Stimulated activated CD8-positive, alpha-beta memory T cell treated with anti-CD3 and anti-CD28 coated beads, Interleukin-2, amount 100 ng/mL, for 48 hours (primary cell): ENCODE measurements at places on chromosomes 5 and 9.

- DNase-seq, result no peak
Observed at GRCh38 chr5:164672931-164673694, 1167.7 kb downstream of the MAT2B start.

DNA sequence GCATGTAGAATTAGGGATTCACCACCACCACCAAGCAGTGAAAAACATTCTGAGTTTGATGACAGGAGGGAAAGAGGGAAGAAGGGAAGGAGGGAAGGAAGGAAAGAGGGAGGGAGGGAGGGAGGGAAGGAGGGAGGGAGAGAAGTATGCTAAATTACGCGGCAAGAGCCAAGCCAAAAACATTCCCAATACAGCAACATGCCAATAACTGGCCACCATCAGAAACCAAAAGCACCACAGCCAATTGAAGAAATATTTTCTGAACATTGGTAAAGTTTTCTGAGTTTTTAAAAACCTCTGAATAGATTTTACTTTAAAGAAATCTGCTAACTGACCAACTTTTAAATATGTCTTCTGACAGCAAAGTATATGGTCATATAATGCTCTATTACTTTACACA lies 36.0 kb downstream of the FNIP1 start:
- DNase-seq, result no peak

DNA sequence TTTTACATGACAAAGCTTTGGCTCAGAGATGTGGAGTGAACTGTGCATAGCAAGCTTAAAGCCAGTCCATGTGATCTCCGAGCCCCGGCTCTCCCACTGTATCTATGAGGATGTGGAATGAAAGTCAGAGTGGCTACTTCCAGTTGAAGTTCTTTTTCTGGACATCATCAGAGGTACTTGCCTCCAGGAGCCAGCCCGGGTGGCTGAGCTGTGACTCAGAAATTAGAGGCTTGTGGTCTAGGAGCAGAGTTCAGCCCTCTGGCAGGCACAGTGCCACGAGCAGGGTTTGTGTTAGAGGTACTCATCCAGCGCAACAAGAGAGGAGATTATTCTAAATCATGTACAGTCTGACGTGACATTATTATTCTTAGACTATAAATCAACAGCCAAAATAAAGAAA lies 322.5 kb downstream of the CDK5RAP2 start:
- no peak for DNase-seq

DNA sequence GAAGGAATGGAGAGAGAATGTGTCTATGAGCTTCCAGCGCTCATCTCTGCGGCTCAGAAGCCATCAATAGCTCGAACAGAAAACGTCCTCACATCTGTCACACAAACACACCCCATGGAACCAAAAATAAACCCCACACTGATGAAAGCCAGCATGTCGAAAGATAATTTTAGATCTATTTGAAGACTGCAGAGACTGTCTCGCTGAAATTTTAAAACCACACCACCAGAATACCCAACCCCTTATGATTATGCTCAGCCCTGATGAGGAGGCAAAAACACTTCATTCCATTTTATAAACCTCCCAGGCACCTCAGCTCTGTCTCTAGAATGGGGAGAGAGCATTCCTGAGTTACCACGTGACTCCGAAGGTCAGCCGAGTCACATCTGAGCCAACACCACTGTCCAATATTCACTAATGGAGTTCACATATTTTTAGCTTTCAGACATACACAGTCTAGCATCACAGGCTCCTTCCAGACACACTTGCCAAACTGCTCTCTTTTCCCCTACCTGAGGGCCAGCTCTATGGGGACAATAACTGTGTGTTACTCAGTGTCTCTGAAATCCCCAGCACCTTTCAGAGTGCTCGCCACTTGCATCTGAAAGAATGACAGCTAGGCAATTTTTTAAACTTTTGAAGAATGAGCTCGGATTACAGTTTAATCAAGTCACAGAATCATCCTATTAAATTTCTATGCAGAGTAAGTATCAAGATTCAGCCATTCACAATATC lies 63.2 kb downstream of the SERINC5 start:
- DNase-seq, result no peak

- no peak for DNase-seq
Observed at GRCh38 chr5:160960592-160960991, 108.6 kb upstream of the ATP10B start.

GRCh38 chr5:23446424-23446823 lies 61.0 kb upstream of the PRDM9 start:
- DNase-seq, result no peak

- no peak for DNase-seq
Observed at GRCh38 chr5:94623877-94624276, 5.4 kb downstream of the SLF1 start.
